Anterior cingulate cortex (tissue), 58 donors: ENCODE measurements at places on chromosomes 1 and 21.

DNA sequence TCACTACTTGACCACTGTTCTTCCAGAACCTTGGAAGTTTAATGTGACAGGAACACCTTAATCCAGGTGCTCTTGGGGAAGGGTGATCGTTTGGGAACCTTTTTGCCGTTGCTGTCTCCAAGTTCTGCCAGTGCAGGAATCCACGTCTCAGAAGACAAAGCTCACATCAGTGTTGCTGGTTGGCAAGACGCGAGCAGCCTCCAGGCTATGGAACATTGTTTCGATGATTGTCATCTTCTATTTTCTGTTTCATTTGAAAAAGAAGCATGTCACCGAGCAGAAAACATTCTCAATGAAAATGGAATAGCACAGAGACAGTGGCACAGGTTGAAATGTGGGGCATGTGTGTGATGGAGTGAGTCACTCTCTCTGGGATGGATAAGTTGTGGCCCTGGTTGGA is 11.7 kb downstream of the STUM start:
- DNase-seq: no peak

- no peak for DNase-seq
Measured at GRCh38 chr1:108595507-108595906, 35.6 kb downstream of the EEIG2 start.

- DNase-seq: no peak
Measured at GRCh38 chr1:109307274-109308021, 637 bp upstream of the MYBPHL start.

DNA sequence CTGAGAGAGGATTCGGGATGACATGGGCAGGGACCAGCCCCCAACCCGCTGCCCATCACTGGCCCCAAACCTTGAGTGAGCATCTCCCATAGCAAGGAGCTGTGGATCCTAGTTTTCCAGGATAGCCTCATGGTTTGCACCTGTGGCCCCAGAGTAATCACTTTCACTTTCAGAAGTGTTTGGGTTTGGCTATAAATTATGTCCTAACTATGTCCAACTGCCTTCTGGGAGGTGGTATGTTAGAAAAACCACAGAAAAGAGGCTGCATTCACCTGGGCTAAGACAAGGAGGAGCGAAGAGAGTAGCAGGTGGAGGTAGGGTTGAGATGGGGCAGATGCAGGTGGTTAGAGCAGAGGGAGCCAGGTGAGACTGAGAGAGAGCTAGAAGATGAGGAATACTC is 19.4 kb upstream of the CLIC6 start:
- DNase-seq: no peak
